ENCODE measurements at places on chromosomes 6 and 20. TPM values are rescaled to one million over a fixed set of nuclear protein-coding genes. Genes with fewer than 3 reads are reported as not detected.
A peak's percentile ranks its signal among the peaks of the same experiment; 100 is the strongest.

DNA sequence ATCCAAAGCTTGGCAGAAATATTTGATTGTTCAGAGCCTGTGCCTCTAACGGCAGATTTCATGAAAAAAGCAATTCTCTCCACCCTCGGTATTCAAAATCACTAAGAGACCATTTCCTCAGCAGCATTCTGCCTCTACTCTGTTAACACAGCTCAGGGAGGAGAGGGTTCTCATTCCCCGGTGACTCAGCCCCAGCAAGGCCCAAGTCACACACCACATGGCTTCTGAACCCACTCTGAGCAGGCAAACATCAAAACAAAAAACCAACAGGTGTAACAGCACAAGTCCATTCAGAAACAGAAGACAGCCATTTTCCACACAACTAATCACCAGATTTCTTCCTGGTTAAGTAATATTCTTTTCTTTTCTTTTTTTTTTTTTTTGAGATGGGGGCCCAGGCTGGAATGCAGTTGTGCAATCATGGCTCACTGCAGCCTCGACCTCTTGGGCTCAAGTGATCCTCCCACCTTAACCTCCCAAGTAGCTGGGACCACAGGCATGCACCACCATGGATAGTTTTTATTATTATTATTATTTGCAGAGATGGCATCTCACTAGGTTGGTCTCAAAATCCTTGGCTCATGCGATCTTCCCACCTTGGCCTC lies 55.4 kb downstream of the GFOD1 start:
- no peak for DNase-seq

DNA sequence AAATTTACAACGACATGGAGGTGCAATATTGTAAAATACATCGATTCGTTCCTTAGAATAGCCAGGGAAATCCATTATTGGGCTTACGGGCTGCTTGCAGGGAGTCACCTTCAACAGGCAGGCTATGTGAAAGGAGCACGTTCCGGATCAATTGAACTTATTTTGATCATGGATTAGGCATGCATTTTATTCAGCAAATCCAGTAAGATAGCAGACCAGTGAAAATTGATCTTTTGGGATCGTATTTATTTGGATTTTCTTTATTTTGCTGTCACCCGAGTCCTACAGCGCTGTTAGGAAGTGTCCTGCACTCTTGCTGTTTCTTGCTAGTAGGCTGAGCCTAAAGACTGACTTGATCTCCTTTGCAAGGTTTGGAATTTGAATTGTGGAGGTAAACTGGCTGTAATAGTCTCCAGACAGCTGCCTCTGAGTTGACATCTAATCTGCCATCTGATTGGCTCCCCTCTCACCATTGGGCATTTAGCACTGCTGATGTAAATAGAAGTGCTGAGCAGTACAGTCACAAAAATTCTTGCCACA lies 3.0 kb downstream of the ARID1B start:
- DNase-seq: peak; percentile 39

GRCh38 chr6:139909992-139910391 lies 535.5 kb upstream of the CITED2 start:
- DNase-seq: no peak

DNA sequence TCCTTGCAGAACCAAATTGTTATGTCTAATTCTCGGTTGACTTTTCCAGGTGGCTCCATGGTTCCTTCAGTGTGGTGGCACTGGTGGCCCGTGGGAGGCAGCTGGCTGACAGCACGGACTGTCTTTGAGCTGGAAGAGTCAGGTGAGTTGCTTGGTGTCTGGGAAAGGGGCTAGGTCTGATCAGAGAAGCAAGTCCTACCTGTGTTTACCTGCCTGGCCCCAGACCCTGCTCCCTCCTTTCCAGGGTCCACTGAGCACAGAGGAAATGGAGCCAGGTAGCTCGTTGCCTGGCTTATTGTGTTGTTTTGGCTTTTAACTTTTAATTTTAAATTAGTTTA lies 111.8 kb downstream of the BANF2 start:
- no peak for DNase-seq

DNA sequence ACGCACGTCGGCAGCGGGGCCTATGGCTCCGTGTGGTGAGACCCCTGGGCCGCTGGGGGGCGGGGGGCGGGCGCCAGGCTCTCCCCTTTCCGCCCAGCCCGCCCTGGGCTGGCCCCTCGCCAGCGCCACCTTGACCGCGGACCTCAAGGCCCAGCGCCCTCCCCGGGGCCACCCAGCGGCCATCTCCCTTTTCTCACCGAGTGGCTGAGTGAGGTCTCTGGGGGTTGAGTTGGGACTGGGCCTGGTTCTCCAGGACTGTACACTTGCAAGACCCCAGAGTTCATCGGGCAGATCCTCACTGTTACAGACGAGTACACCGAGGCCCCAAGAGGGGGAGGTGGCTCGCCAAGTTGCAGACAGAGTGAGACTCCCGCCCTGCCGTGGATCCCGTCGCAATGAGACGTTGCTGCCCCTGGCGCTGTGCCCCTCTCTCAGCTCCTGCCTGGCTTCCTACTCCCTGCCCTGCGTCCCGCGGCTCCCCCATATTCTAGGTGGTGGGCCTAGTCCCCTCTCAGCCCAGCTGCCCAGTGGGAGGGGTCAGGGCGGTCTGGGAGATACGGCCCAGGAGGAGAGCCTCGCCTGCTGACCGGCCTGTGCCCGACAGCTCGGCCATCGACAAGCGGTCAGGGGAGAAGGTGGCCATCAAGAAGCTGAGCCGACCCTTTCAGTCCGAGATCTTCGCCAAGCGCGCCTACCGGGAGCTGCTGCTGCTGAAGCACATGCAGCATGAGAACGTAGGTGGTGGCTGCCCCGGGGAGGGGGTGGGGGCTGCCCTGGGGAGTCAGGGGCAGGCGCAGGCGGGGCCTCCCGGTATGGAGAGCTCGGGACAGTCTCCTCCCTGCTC lies 576 bp downstream of the MAPK13 start:
- no peak for DNase-seq

The DEFB125 gene
- total RNA-seq: not detected

The LY6G5C gene
- 1.8 TPM for total RNA-seq

The CST3 gene
- total RNA-seq: 561 TPM

The SASH1 gene
- total RNA-seq: 20.1 TPM

Data from heart right ventricle (tissue), 16 donors.